Right renal cortex interstitium (tissue), 3 donors: ENCODE measurements at places on chromosomes 3 and 15. TPM values are rescaled to one million over a fixed set of nuclear protein-coding genes. Genes with fewer than 3 reads are reported as not detected.

The ARPP21 gene
- polyA plus RNA-seq, result 1.8 TPM

The ADIPOQ gene
- not detected for polyA plus RNA-seq

The CTXND1 gene
- 10.8 TPM for polyA plus RNA-seq

The CCDC174 gene
- polyA plus RNA-seq, result 34.7 TPM

The FOXB1 gene
- not detected for polyA plus RNA-seq

The SST gene
- polyA plus RNA-seq, result 0.26 TPM

The IL5RA gene
- polyA plus RNA-seq, result 0.76 TPM

The SLC28A2 gene
- polyA plus RNA-seq, result 0.44 TPM

The DTX3L gene
- polyA plus RNA-seq, result 14.6 TPM
